ENCODE measurements at places on chromosomes 11 and 22. TPM values are rescaled to one million over a fixed set of nuclear protein-coding genes. Genes with fewer than 3 reads are reported as not detected.

SCGB1A1 gene
- not detected for total RNA-seq

MOGAT2 gene
- total RNA-seq = not detected

VPREB1 gene
- not detected for total RNA-seq

NAP1L4 gene
- 217 TPM for total RNA-seq

MIF gene
- 1,091 TPM for total RNA-seq

PRPF19 gene
- total RNA-seq = 130 TPM

MMP27 gene
- total RNA-seq = not detected

KRTAP5-11 gene
- not detected for total RNA-seq

ARL2 gene
- total RNA-seq = 200 TPM

GLB1L2 gene
- 2.4 TPM for total RNA-seq

CUL5 gene
- total RNA-seq = 37.3 TPM

MUC6 gene
- not detected for total RNA-seq

PPP2R5B gene
- total RNA-seq = 6.3 TPM

CDC42EP2 gene
- total RNA-seq = 10.9 TPM

MS4A15 gene
- 0.11 TPM for total RNA-seq

CLMP gene
- 11.8 TPM for total RNA-seq

NCAM1 gene
- total RNA-seq = 2.2 TPM

FAM111B gene
- 35.0 TPM for total RNA-seq

PIH1D2 gene
- total RNA-seq = 1.4 TPM

CTSD gene
- total RNA-seq = 158 TPM

OLFML1 gene
- not detected for total RNA-seq

KCNE3 gene
- total RNA-seq = 4.9 TPM

MAP4K2 gene
- 21.6 TPM for total RNA-seq
